Sciatic nerve (tissue), 2 donors: ENCODE measurements at places on chromosomes 11 and 22. TPM values are rescaled to one million over a fixed set of nuclear protein-coding genes. Genes with fewer than 3 reads are reported as not detected.

Gene CSNK2A3
- 2.1 TPM for total RNA-seq

Gene NNMT
- 322 TPM for total RNA-seq

Gene TRIM66
- total RNA-seq: 21.1 TPM

Gene SAMM50
- 28.0 TPM for total RNA-seq

Gene BET1L
- total RNA-seq: 48.1 TPM

Gene MYEOV
- 1.2 TPM for total RNA-seq

Gene OR8K3
- not detected for total RNA-seq

Gene ASPHD2
- total RNA-seq: 1.2 TPM

Gene SGSM1
- total RNA-seq: 2.9 TPM

Gene E2F8
- 0.13 TPM for total RNA-seq

Gene DTX4
- 35.9 TPM for total RNA-seq

Gene CCDC87
- 0.22 TPM for total RNA-seq

Gene SEZ6L
- 0.13 TPM for total RNA-seq

Gene PKDREJ
- total RNA-seq: 0.18 TPM

Gene CFAP300
- total RNA-seq: 4.8 TPM

Gene JAML
- 20.8 TPM for total RNA-seq

Gene SERHL2
- 7.8 TPM for total RNA-seq

Gene ZNF202
- 10.7 TPM for total RNA-seq

Gene RIMBP3C
- total RNA-seq: 0.36 TPM
